ENCODE measurements at places on chromosomes 5 and 9. TPM values are rescaled to one million over a fixed set of nuclear protein-coding genes. Genes with fewer than 3 reads are reported as not detected.

CDC20B gene
- 0.34 TPM for total RNA-seq

SPINK13 gene
- not detected for total RNA-seq

IFNA8 gene
- not detected for total RNA-seq

TRMT10B gene
- 8.8 TPM for total RNA-seq

TMC1 gene
- total RNA-seq, result not detected

TOPORS gene
- 13.9 TPM for total RNA-seq

FAM221B gene
- total RNA-seq, result not detected

MYO10 gene
- total RNA-seq, result 23.1 TPM

ARL14EPL gene
- not detected for total RNA-seq

TMEM252 gene
- not detected for total RNA-seq

MPDZ gene
- total RNA-seq, result 38.7 TPM

GCNT4 gene
- 5.2 TPM for total RNA-seq

WDR38 gene
- total RNA-seq, result not detected

ADRA1B gene
- 0.66 TPM for total RNA-seq

SOX30 gene
- not detected for total RNA-seq

ANXA2R gene
- total RNA-seq, result 1.6 TPM

ENTPD2 gene
- total RNA-seq, result 0.69 TPM

SLC6A19 gene
- total RNA-seq, result not detected

TPRN gene
- 9.6 TPM for total RNA-seq

REEP2 gene
- 232 TPM for total RNA-seq

PPP3R2 gene
- total RNA-seq, result not detected

RASGEF1C gene
- 21.1 TPM for total RNA-seq

SPATA31C1 gene
- not detected for total RNA-seq

NEUROG1 gene
- total RNA-seq, result 222 TPM

PCDHB4 gene
- total RNA-seq, result 7.8 TPM

SPZ1 gene
- not detected for total RNA-seq

C1QTNF2 gene
- 1.0 TPM for total RNA-seq

PDE6A gene
- not detected for total RNA-seq

GCNT1 gene
- 1.2 TPM for total RNA-seq

PCDHGA2 gene
- total RNA-seq, result 3.0 TPM

SLIT3 gene
- 11.5 TPM for total RNA-seq

IFNA21 gene
- not detected for total RNA-seq

LOX gene
- total RNA-seq, result 0.27 TPM

All from glutamatergic neuron (in vitro differentiated cells).